ENCODE measurements at places on chromosomes 11 and 22.

- DNase-seq, result no peak
These were observed 114.7 kb upstream of the OR4B1 start for GRCh38 chr11:48101958-48102357.

DNA sequence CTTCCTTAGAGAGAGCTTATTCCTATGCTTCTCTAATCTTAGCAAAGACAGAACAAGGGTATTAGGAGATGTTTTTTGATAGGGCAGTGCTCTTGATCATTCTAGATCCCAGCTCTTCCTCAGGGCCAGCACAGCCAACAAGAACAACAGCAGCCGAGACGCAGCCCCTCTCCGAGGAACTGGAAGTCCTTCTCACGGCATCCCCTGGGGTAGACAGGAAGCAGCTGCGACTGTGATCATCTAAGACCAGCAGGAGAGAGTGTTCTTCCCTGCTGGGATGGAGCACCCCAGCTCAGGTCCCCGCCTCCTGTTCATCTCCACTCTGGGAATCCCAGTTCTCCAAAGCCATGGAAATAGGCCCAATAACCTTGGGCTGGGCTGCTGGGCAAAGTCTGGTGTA is 29.6 kb downstream of the IRAG1 start:
- DNase-seq, result no peak

- DNase-seq, result peak; percentile 38
These were observed 128.5 kb downstream of the SLC1A2 start for GRCh38 chr11:35290876-35291275.

GRCh38 chr11:61762223-61762615 is 9.8 kb downstream of the MYRF start:
- DNase-seq, result no peak

- no peak for DNase-seq
These were observed 7.1 kb upstream of the GRAMD4 start for GRCh38 chr22:46612904-46613605.

- no peak for DNase-seq
These were observed 32.2 kb upstream of the GAL start for GRCh38 chr11:68651985-68652682.

DNA sequence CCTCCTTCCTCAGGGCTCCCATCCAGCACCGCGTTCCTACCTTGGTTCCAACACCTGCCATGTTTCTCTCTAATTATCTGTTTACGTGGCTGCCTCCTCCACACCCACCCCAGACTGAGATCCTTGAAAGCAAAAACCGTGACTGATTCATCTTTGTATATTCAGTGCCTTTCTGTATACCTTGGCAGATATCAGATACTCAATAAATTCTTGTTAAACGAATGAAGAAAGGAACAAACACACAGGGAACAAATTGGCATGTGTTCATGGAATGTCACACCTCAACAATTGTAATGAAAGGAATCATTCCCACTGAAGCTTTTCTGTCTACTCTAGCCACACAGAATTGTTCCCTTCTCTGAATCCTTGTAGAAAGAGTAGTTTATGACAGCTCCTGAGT is 20.4 kb upstream of the LRRC55 start:
- DNase-seq, result no peak

- DNase-seq, result no peak
These were observed 53.3 kb downstream of the TPBGL start for GRCh38 chr11:75293903-75294302.

DNA sequence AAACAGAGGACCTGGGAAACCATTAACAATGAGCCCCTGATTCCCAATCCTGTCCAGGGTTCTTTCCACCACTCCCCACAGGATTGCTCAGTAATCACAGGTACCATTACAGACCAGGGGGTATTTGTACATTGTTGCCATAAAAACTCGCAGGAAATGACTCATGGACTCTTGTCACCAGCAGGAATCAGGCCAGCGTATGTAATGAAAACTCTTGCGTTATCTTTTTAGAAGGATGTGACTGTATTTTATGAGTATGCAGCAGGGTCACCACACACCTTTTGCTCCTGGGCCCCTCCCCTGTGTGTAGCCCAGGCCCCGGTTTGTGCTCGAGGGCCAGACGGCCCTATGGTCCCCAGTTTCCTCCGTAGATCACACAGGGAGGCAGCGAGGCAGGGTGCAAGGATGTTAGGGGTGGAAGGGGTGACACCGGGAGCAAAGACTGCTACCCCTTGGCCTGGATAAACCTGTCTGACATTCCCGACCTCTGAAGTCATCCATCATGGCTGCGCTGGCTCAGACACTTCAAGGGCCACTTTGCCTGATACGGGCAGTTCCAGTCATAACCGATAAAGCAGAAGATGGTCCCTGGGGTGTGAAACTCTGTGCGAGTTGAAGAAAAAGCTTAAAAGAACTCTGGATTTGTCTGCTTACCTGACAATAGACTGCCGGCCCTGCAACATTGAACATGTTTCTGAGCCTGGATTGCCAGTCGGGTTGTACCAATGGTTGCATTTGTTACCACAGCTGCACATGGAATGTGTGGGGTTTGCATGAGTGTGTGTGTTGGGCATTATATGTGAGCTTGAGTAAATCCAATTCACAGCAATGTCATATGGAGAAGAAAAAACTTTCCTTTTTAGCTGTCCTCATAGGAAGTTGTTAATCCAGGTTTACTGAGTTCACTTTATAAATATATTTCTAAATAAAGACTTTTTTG is 56.9 kb downstream of the MICAL2 start:
- DNase-seq, result peak; percentile 70

DNA sequence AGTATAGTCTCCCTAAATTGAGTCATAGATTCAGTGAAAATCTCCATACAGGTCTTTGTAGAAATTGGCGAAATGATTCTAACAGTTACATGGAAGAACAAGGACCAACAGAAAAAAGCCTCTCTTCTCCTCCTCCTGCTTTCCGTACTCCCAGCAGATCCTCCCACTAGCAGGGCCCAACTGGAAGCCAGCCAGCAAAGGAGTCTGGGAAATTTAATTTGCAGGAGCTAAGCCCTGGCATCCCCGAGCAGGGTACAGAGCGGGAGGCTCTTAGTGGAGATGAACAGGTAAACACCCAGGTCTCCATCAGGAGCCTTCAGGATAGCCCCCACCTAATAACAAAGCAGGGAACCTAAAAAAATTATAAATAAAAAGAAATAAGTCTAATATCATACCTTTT is 1473.8 kb downstream of the TBC1D22A start:
- DNase-seq, result no peak

GRCh38 chr11:113167599-113167998 is 146.8 kb upstream of the TTC12 start:
- no peak for DNase-seq

DNA sequence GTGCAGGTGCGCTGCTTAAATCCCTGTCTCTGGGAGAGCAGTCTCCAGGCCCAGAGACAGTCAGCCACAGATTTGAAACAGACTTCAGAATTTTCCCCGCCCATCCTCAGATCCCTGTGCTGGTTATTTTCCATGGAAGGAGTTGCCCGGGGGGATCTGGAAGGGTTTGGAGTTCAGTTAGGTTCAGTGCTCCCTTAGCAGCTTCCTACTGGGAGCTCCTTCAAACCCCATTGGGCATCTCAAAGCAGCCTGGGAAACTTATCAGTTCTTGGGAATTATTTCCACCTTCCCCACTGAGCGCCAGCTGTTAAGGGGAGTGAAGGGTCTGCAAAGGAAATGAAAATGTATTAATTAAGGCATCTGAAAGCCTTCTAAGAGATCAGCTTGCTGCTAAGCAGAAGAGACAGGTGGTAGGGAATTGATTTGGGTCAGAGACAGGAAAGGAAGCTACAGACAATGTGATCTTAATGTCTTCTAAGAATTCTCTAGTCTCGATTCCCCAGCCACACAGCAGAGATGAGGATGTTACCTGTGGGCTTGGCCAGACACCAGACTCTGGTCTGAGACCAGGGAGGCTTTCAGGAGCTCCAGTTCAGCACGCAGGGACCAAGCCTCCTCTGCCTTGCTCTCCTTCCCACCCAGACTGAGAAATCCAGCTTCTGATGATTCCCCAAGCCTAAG is 106.2 kb upstream of the TBCEL start:
- DNase-seq, result peak; percentile 78

GRCh38 chr11:116775975-116776374 is 3.2 kb upstream of the BUD13 start:
- no peak for DNase-seq

DNA sequence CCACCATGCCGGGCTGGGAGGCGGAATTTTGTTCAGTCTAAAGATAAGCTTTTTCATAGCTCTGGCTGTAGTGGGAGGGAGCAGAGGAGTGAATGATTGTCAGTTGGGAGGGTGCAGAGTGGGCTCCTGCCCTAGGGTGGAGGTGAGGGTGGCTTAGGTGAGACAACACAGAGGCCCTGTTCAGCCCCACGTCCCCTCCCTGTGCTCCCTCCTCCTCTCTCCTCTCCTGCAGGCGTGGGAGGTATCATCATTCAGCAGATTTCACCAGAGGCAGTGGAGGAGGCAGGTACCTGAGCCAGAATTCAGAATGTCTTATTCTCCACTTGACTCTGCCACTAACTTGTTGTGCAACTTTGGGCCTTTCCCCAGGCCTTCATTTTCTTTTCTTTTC is 1.7 kb upstream of the THRSP start:
- DNase-seq, result no peak

DNA sequence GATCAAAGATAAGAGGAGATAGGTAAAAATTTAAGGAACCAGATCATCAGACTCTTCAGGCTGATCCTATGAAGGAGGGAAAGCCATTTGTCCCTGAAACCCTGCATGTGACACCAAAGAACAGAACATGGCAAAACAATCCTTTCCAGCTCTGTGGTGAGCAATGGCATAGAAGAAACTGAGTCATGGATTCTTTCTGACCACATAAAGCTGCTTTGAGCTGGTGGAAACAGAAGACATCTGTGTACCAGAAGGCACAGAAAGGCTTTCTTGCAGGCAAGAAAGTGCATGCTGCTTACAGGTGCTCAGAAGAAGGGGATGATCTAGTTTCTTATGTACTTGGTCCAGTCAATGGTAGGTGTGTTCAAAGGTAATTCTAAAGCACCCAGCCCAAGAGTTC is 45.0 kb upstream of the APOA1 start:
- no peak for DNase-seq

GRCh38 chr11:112580864-112581263 is 320.2 kb upstream of the PLET1 start:
- no peak for DNase-seq

DNA sequence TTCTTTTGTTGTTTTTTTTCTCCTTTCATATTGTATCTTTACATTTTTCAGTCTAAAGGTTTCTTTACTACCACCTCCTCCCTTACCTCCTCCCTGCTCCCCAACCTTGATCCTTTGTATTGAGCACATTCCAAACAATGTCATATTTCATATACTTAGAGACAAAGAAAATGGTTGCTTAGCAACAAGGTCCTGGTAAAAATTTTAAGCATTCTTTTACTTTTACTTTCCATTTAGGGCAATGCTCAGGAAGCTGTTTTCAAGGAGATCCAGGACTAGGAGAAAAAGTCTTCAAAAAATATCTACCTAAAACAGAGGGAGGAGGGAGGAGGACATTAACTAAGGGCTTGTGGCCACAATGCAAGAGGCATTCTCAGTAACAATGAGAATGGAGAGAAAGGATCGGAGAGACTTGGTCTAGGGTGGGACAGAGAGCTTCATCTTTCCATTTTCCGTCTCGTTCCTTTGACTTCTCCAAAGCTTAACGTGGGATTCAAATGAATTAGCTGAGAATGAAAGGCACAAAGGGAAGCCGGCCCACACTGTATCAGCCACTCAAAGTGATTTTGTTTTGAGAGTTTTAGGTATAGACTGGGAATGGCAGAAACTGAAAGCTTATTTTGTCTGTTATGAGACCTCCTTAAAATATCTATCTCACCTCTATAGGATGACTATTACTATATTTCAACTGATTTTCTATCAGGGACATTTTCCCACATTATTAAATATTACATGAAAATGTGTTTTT is 455.7 kb downstream of the RAB38 start:
- DNase-seq, result no peak

DNA sequence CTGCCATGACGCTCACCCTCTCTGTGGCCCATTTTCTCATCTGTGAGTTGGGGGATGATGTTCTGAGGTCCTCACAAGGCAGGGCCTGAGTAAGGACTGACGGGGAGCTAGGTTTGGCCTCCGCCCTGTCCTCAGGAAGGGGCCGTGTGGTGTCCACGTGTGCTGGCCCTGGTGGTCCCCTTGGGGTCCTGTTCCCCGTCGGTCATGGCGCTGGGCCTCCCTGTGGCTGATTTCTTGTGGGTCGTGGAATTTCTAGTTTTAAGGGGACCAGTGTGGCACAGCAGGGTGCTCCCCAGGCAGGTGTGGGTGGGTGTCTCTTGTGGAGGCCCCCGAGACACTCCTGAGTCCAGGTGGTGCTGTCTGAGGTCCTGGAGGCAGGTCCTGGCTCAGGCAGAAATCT is 5.9 kb downstream of the LINC01488 start:
- no peak for DNase-seq

DNA sequence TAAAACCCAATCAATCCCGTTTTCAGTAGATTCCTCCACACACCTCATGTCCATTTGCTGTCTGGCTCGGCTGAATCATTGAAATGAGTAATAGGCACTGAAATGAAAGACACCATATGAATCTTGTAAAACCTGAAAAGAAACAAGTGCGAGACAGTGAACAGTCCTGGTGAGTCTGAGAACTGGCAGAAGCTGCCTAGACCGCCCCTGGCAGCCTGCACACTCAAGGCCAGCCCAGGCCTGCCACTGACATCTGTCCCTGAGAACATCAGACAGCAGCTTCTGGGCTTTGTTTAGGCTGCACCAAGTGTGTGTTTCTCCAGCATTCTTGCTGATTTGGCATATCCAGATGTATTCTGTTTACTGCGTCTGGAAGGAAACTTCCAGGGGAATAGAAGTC is 44.8 kb downstream of the ENDOD1 start:
- DNase-seq, result no peak

GRCh38 chr22:40533712-40534378 is 102.7 kb downstream of the MRTFA start:
- DNase-seq, result peak; percentile 79

- no peak for DNase-seq
These were observed 5.7 kb downstream of the TAF1D start for GRCh38 chr11:93735627-93736026.

DNA sequence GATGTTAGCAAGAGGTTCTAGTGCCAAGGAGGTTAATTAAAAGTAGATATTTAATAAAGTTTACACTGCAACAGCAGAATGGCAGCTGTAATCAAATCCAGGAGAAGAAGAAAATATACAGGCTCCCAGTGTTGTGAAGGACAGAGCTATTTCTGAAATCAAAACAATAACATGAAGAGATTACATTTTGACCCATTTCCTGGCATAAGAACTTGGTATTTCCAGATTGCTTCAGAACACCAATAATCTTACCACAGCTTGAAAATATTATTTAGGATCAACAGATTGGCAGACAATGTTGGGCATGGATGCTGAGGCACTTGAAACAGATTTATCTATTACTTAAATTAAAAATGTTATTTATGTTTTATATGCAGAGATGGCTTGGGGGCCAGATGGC is 692.5 kb downstream of the KCNA4 start:
- no peak for DNase-seq

GRCh38 chr11:76773921-76774361 is 9.2 kb upstream of the TSKU start:
- peak; percentile 67 for DNase-seq

DNA sequence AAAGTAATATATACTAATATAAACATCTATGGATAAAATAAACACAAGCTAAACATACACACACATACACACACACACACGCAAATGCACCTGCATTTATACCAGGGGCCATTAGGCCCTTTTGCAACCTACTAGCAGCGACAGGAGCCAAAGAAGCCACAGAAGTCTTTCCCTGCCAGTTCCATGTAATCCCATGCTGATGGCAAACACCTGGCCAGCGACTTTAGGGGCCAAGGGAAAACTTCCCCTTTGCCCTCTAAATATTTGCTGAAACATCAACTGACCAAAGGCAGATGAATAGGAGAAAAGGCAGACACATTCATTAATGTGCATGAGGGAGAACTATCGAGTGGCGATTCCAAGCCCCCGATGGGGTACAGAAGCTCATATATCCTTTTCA is 14.8 kb upstream of the P2RY2 start:
- no peak for DNase-seq
